ENCODE measurements at places on chromosomes 11 and 22.
A peak's percentile ranks its signal among the peaks of the same experiment; 100 is the strongest.

DNA sequence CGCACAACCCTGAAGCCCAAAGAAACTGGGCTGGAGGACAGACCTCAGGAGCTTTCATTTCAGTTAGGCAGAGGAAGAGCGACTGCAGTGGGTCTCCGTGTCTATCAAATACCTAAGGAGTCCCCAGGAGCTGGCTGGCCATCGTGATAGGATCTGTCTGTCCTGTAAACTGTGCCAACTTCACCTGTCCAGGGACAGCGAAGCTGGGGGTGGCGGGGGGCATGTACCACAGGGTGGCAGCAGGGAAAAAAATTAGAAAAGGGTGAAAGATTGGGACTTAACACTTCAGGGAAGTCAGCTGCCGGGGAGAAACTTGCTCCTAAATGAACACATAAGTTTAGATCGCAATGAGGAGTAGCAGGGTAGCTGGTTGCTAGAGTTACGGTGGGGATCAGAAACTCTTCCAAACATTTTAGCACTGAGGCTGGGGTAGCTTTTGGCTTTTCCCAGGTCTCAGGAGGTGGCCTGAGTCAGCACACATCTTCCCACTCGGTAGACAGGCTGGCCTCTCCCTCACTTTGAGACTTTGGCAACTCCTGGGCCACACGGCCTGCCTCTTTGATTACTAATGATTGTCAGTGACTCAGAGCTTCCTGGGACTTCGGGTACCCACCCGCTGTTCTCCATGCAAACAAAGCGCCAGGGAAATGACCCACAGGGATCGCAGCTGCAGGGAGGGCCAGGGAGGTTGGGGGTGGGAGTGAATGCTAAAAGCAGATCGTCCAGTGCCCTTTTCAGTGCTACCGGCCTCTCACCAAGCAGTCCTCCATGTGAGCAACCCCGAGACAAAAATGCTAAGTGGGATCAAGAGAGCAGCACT, 2.9 kb upstream of the MTFP1 start:
- DNase-seq = peak; percentile 94

- no peak for DNase-seq
Measured at GRCh38 chr11:11822946-11823345, 18.8 kb upstream of the USP47 start.

GRCh38 chr11:762421-763072, 14.7 kb downstream of the GATD1 start:
- peak; percentile 49 for DNase-seq

DNA sequence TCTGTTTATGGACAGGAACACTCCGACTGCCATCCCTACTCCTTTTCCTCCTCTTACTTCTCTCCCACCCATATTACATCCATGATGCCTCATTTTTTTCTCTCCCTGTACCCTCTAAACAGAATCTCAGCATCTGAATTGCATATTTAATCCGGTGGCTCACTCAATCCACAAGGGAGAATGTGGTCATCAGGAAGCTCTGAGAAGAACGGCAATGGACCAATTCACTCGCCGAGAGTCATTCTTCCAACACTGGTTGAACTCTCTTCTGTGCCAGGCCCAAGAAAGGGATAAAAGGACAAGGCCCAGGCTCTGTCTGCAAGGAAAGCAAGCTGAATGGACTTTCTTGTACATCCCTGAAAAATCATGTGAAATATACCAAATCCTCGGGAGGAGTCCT, 15.9 kb downstream of the MAP6 start:
- DNase-seq = no peak

GRCh38 chr11:102465696-102466095, 13.1 kb upstream of the TMEM123 start:
- no peak for DNase-seq

- no peak for DNase-seq
Measured at GRCh38 chr22:22590136-22590891, 31.2 kb upstream of the PRAME start.

GRCh38 chr11:70790671-70791300, 392.5 kb downstream of the CTTN start:
- DNase-seq = no peak

DNA sequence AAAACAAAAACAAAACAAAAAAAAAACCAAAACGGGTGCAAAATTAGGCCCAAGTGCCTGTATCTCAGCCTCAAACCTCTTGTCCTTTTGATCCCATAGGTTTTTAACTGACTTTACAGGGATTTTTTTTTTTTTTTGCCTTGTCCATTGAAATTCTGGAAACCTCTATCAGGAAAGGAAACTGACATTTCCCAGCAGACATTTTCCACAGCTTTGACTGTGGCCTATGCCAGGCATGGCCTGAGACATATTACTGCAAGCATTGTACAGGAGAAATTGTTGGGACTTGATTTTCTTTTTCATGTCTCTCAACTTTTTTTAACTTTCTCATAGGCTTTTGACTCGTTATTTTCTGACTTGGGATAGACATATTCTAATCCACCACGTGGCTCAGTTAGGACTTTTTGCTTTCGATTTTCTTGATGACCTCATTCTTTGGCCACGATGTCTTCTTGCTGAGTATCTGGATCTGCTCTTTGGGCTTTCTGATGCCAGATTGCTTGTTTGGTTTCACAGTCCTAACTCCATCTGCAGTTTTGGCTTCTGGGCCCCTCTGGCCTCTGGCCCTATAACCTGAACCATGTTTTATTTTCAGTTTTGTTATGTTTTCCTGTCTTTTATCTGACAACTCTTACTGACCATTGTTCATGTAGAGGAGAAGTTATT, 336.1 kb upstream of the C11orf87 start:
- peak; percentile 21 for DNase-seq

DNA sequence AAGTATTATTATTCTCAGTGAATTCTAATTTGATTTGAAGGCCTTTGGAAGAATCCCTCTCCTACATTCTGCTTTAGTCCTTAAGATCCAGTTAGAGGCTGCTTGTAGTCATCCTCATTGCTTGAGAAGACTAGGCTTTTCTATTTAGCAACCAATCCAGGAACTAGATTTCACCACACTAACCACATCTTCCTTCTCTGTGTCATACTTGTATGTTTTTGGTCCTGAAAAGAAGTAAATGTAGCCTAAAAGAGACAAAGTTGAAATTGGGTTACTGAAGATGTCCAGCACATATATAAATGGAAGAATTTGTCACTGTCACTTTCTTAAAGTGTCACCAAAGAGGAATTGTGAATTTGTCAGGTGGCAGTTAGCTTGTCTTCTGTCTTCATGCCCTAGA, 46.6 kb upstream of the MMP7 start:
- peak; percentile 19 for DNase-seq

- peak; percentile 88 for DNase-seq
Measured at GRCh38 chr11:33835143-33835878, 56.6 kb downstream of the LMO2 start.

- DNase-seq = no peak
Measured at GRCh38 chr22:37163575-37164504, 14.1 kb upstream of the IL2RB start.

DNA sequence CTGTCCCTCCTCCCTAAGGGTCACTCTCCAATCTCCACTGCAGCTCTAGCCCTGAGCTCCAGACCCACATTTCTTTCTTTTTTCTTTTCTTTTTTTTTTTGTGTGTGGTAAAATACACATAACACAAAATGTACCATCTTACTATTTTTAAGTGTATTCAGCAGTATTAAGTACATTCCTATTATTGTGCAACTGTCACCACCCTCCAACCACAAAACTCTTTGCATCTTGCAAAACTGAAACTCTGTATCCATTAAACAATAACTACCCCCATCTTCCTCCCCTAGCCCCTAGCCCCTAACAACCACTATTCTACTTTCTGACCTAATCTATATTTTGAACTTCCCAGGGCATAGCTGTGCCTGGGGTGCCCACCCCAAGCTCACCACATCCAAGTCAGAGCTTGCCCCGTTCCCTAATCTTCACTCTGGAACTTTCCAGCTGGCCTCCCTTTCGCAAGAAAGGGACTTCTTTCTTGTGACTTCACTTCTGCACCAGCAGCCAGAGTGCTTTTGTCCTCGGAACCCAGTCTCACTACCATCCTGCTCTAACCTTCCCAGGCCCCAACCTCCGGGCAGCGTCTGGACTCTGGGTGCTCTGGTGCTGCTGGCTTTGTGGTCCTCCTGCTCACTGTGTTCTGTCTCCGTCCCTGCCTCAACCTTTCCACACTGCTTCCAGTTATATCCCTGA, 30.7 kb downstream of the PARVG start:
- no peak for DNase-seq

GRCh38 chr11:57276169-57276970, 39.3 kb upstream of the APLNR start:
- DNase-seq = no peak

- no peak for DNase-seq
Measured at GRCh38 chr11:48088682-48089050, 108.3 kb downstream of the PTPRJ start.

DNA sequence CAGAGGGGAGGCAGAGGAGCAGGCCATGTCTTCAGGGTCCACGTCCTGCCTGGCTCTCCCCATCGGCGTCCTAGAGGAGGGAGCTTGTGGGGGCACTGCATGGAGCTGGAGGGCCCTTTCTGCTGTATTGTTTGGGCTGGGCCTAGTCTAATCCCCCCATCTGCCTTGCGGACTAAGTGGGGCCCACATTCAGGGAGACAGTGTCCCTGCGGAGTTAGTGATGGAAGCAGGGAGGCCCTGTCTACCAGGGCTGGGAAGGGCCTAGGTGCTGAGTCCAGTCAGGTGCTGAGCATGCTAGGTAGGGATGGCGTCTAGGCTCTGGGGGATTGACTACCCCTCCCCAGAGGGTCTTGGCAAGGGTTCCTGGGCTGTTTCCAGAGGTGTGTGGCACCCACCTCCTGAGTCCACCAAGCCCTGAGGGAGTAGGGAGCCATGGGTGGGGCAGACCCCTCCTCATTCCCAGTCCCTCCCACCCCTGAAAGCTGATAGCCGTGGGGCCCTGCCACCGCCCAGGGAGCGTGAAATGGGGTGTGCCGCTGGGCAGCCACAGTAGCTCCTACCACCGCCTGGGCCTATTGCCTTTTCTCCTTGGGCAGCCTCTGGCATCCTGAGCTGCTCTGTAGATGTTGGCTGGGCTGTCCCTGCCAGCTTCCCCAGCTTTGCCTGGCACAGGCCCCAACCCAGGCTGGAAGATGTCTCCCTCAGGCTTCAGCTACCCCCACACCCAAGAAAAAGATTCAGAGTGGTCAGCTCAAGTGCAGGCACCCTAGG, 1.9 kb upstream of the POLD4 start:
- no peak for DNase-seq

GRCh38 chr22:46992121-46992731, 229.8 kb downstream of the TBC1D22A start:
- DNase-seq = no peak

DNA sequence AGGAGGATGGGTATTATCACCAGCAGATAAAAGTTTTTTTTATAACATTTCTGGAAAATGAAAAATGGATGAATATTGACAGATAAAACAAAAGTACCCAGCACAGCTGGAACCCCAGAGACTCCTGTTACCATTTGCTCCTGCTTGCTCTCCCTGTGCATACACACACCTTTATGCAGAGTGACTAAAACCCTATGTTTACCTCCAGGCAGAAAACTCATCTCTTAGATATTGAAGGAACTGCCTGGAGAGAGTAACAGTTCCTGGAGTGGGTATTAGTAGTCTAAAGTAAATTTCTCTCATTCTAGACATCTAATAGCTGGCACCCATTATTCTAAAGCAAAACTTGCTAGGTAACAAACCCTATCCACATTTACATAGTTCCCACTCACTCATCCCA, 38.0 kb downstream of the CYP2R1 start:
- DNase-seq = no peak

DNA sequence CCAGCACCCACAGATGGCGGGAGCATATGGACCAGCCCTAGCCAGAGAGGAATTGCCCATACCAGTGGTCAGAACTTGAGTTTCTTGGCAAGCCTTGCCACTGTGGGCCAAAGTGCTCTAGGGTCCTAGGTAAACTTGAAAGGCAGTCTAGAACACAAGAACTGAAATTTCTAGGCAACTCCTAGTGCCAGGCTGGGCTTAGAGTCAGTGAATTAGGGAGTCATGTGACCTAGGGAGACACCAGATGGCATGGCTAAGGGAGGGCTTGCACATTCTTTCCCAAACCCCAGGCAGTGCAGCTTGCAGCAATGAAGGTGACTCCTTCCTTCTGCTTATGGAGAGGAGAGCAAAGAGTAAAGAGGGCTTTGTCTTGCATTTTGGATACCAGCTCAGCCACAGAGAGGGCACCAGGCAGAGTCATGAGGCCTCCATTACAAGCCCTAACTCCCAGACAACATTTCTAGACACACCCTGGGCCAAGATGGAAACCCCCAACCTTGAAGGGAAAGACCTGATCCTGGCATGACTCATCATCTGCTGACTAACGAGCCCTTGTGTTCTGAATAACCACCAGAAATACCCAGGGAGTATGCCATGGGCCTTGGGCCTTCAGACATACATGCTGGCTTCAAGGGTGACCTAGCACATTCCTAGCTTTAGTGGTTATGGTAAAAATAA, 19.2 kb upstream of the OR56A3 start:
- DNase-seq = no peak
